ENCODE measurements at places on chromosomes 5 and 9.

- DNase-seq: no peak
These were observed 22.9 kb downstream of the ATG10 start for GRCh38 chr5:81994679-81995078.

GRCh38 chr5:147853372-147853987 lies 22.0 kb upstream of the SPINK1 start:
- DNase-seq: no peak

DNA sequence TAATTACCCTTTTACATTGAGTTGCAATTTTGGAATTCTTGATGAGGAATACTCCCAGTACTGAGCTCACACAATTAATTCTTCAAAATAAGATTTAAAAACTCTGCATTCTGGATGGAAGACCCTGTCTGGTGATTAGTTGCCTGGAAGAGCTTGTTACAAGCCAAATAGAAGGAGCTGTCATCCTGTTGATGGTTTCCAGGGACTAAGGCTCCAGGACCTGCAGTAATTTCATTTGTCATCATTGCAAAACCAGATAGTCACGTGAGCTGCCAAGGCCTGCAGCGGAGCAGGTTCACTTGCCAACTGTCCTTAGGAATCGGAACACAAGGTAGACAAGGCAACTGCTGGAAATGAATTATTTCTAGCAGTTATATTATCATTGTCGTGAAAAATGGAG lies 597.7 kb downstream of the CCDC171 start:
- DNase-seq: no peak

DNA sequence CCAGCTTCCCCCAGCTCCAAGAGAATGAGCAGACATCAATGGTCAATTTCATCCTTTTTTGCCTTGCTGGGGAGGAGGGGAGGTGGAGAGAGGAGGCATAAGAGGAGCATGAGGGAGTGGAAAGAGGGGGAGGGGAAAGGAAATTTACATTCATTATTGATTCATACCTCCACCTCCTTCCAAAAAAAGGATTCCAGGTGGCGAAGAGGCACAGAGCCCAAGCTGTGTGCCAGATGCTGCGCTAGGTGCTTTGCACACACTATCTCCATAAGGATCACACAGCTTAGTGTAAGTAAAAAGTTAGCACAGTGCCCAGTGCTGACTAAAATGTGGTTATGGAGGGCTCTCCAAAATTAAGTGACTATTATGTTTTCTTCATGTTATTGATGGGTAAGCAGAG lies 11.0 kb downstream of the ASTN2 start:
- no peak for DNase-seq

- DNase-seq: no peak
These were observed 41.2 kb upstream of the COL5A1 start for GRCh38 chr9:134600371-134600770.

DNA sequence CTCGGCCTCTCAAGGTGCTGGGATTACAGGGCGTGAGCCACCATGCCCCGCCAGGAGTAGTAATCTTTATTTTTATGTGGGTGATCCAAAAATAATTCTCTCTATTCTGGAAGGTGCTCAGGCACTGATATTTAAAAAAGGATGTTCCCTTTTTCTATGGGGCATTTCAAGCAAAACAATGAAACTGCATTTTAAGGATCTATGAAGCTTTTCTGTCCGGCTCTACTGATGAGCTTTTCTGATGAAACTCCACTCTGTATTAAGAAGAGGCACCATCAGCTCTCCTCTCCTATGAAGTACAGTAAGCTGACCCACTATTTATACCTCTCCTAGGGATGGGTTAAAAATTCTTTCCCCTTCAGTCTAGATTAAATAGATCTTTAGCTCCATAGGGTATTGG lies 7.4 kb downstream of the ADAM19 start:
- DNase-seq: no peak

DNA sequence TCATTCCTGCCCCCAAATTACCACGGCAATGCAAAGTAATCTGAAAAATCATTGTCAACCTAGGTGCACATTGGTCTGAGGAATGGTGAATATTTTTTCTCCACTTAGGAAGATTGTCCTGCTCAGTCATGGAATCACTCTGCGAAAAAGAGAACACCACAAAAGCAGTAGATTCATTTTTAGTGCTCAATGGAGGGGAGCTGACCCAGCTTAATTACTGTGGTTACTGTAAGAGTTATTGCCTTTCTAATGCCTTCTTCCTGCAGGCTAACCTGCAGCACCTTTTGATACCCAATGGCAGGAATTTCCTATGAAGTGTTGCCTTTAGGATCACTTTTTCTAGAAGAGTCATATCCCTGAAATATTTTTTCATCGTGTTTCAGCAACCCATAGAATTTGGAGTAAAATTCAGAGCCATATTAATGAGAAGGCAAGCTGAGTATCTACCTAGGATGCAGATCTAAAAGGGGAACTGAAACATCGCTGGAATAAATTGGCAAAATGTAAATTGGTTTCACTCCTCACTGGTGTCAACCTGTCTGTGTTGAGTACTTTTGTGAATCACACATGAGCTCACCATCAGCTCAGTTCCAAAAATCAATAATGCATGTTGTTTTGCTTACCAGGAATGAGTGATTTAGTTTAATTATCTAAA lies 464.5 kb downstream of the CSNK1G3 start:
- no peak for DNase-seq

DNA sequence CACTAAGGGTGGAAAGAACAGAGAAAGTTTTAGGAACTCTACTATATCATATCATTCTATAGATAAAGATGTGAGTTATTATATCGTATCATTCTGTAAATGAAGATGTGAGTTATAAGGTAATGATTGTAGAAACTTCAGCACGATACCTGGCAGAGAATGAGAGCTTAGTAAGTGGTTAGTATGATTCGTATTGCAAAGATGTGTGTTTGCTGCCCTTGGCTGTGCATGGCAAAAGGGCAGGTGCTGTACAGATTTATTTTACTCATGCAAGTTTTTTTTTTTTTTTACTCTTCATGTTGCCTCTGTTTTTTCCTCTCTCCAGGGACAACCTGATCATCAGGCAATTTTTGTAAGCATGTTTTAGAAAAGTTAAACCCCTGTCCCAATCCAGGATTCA lies 83.3 kb downstream of the EGFLAM start:
- no peak for DNase-seq

DNA sequence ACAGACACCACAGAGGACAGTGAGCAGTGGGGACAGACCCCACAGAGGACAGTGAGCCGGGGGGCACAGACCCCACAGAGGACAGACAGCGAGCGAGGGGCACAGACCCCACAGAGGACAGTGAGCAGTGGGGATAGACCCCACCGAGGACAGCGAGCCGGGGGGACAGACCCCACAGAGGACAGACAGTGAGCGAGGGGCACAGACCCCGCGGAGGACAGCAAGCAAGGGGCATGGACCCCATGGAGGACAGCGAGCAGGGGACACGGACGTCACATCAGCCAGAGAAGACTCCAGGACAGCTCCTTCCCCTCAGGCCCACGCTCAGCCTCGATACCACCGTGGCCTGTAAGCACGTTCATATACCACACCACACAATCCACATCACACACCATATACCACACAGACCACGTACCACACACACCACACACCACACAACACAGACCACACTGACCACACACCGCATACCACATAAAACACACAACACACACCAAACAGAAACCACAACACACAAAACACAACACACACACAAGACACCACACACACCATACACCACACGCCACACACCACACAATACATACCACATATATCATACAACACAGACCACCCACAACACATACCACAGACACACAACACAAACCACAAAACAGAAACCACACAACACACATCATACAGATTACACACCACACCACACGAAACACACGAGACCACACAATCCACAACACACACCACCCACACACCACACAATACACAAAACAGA lies 5.2 kb upstream of the ZDHHC11 start:
- DNase-seq: no peak

All from putamen (tissue), 1 donor.